Stimulated activated CD4-positive, alpha-beta T cell treated with anti-CD3 and anti-CD28 coated beads, TNF-alpha, amount 100 ng/mL, for 48 hours (primary cell): ENCODE measurements at places on chromosomes 7 and 10.

DNA sequence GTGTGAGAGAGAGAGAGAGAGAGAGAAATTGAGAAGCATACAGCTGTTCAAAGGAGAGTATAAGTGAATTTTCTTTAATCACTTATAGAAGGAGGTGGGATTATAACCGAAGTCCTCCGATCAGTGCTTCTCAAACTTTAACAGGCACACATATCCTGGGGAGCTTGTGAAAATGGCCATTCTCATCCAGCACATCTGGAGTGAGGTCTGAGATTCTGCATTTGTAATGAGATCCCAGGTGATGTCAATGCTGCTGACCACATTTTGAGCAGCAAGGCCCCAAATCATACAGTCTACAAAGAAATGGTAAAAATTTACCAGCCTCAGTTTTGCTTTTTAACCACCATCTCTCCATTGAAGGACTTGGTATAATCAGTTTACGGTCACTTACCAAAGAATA lies 219.0 kb downstream of the PTEN start:
- DNase-seq: no peak

- no peak for DNase-seq
Measured at GRCh38 chr10:104041891-104042535, 43.7 kb downstream of the COL17A1 start.

GRCh38 chr7:77450054-77450453 lies 33.9 kb upstream of the GSAP start:
- no peak for DNase-seq

DNA sequence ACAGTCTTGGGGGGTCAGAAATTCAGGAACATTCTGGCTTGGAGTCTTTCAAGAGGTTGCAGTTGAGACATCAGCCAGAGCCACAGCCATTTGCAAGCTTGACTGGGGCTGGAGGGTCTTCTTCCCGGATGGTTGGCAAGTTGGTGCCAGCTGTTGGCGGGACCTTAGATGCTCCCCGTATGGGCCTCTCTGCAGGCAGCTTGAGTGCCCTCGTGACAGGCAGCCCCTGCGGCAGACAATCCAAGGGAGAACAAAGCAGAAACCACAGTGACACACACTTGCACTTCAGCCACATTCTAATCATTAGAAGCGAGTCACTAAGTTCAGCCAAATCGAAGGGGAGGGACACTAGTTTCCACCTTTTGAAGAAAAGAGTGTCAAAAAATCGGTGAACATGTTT lies 59.4 kb upstream of the MXI1 start:
- no peak for DNase-seq

DNA sequence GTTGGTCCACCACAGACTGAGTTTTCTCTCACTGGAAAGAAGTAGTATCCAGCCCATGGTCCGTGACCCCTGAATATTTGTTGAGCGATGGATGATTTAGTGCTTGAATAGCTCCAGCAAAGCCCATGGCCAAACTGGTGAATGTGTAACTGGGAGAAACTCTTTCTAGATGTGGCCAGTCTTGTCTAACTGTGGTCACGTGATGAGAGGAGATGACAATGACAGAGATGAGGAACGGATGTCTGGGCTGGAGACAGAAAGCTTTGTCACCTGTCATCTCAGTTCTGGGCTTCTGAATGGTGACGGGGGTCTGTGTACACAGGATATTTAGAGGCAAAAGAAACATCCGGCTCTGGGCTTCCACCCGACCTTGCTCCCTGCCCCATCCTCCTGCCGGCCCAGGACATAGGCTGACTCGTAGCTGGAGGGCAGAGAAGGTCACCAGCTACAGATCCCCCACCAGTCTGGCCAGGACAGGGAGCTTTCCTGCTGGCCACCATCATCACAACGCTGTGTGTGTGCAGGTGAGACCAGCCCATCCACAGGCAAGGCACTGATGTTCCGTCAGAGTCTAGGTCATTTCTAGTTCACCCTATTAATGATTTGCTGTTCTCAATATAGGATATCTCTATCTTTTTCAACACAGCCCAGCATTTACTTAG lies 152.5 kb upstream of the TNS3 start:
- DNase-seq: no peak

DNA sequence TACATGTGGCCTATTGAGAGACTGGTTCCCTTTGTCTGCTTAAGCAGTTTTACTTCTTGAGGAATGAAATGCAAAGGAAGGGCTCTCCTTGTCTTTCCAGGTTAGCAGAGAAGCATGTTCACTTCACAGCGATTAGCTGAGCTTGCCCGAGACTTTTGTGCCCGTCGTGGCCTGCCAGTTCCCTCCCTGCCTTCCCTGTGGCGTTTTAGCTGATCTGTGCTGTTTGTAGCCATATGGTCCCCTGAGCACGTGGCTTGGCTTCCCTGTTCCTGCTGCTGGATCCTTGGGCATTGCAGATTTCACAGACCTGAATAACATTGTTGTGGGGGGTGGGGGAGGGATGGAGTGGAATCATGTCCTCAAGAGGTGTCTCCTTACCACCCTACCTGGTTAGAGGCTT lies 61.8 kb downstream of the SND1 start:
- DNase-seq: no peak

GRCh38 chr7:112550468-112551060 lies 69.8 kb downstream of the LSMEM1 start:
- peak; percentile 25 for DNase-seq

DNA sequence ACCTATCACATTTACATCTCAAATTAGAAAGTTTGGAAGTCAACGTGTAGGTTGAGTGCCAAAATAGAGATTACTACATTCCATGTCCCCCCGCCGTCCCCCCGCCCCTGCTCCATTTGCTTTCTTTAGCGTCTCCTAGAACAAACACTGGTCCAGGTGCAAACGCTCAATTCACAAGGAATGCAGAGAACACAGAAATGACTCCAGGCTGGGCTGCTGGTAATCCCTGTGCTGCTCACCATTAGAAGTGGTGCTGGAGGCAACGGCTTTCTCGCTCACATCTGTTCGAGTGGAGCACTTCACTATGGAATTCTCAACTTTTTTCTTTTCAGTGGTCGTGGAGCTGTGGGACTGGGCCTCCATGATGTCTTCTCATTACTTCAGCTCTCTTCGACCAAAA lies 14.1 kb downstream of the GLI3 start:
- no peak for DNase-seq

GRCh38 chr7:52689912-52690311 lies 345.5 kb upstream of the POM121L12 start:
- DNase-seq: no peak

GRCh38 chr7:2437537-2438148 lies 34.2 kb downstream of the CHST12 start:
- no peak for DNase-seq
